Activated CD4-positive, alpha-beta T cell treated with anti-CD3 and anti-CD28 coated beads, Interleukin-2, amount 10 ng/mL, durations not matched to agents 7 days and 5 days (primary cell): ENCODE measurements at places on chromosomes 1 and 21.

DNA sequence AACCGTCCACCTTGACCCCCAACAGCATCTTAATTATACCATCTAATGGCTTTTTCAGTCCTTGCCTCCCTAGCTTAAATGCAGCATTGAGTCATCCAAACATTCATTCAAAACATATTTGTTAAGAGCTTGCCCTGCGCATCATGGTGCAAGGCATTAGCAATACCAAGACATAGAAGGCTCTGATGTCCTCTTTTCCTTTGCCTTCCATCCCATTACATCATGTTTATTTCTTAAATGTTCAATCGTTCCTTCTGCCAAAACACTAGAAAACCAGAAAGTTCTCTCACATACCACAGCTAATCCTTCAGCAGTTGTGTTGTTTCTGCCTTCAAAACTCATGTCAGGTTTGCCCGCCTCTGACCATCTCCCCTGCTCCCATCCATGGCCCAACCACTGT, 29.8 kb upstream of the VTCN1 start:
- no peak for DNase-seq

DNA sequence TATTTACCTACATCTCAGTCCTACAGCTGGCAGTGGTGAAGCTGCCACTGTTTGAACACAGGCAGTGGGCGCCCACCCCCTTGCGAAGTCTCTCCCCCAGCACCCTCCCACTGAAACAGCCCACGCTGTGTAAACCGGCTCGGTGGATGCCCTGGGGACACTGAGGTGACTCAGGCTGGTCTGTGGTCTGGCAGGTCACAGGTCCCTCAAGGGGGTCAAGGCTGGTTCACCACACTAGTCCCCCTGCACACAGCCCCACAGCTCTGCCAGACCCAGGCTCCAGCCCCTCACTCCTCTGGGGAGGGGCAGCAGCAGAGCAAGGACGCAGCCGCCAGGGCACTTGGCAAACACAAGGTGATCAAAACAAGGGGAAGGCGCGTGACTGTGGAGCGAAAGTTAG, 7.6 kb downstream of the CHD5 start:
- no peak for DNase-seq

DNA sequence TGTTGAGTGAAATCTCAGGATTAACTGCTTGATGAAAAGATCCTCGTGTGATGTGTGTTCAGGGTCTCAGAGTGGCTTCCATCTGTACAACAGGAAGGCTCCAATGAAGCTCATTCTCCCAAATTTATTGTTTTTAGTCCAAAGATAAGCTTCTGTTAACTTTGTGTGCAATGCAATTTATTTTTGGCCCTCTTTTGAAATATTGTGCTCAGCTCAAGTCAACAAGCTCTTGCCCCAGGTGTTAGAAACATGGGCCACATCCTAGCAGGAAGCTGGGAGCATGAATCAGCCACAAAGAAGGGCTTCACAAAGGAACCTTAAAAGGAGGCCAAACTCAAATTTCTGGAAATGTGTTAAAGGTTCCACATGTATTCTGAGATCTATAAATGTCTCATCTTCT, 135.7 kb downstream of the PCP4 start:
- DNase-seq, result no peak

GRCh38 chr21:36835383-36835795, 131.1 kb downstream of the HLCS start:
- no peak for DNase-seq

- no peak for DNase-seq
Measured at GRCh38 chr21:17931080-17931479, 111.9 kb upstream of the C21orf91 start.

- no peak for DNase-seq
Measured at GRCh38 chr1:15579683-15580047, 5.2 kb downstream of the AGMAT start.

DNA sequence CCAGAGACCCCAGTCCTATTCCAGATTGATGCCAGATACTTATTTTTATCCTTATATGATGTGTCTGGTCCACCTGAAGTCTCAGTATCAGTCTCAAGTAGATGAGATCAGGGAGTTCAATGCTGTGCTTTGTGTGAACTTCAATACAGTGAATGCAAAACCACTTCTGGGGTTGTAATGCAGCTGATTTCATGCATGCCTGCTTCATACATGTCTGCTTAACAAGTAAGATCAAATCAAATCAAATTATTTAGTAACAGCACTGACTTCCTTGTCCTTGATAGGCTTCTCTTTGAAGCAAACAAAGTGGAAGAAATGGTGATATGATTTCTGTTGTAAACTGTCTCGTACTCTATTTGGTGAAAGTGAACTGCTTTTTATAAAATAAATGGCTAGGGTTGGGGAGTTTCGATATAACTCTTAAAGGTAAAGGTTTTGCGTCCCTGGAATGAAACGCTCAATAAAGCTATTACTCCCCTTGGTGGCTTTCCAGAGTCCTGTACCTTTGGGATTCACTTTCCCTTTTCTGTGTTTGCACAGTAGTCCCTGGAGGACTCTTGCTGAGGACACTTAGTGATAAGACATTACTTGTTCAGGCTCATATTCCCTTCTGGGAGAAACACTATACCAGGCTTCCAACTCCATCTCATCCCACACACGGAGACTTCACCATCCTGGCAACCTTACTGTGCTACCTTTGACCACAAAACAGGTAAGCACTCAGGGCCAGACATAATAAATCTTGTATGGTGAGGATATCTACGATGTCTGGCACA, 59.3 kb downstream of the FH start:
- no peak for DNase-seq

DNA sequence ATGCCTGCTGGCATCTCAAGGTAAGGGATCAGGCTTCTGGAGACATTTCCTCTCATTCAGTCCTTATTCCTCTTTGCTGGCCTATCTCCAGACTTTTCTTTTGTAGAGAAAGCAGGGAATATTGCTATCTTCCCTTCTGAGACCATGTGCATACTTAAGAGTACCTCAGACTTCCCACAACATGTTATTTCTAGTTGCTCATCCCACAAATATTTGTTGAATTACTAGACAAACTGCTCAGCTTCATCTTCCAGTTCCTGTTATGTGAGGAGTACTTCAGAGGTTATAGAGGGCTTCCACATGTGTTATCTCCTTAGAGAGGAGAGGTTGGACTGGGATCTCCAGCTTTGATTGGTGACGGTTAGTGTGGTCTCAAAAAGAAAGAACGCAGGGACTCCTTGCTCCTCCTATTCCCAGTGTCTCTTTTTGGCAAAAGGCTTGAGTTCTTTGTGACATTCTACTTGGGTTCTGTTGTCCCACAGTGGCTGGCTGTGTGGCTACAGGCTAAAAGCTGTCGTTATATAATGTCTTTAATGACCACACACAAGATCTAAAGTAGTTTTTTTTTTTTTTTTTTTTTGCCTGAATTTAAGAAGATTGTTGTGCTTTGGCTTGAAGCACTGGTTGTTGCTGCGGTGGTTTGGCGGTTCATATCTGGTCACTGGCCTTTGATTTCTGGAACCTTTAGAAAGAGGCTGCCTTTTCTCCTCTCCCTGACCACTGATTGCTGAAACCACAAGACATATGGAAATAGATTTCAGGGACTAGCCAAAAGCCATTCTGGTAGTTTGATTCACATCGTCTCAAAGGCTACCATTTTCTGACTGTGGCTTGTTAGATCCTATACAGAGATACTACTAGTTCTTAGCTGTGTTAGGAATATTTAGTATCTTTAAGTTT, 78.7 kb downstream of the FGGY start:
- no peak for DNase-seq

DNA sequence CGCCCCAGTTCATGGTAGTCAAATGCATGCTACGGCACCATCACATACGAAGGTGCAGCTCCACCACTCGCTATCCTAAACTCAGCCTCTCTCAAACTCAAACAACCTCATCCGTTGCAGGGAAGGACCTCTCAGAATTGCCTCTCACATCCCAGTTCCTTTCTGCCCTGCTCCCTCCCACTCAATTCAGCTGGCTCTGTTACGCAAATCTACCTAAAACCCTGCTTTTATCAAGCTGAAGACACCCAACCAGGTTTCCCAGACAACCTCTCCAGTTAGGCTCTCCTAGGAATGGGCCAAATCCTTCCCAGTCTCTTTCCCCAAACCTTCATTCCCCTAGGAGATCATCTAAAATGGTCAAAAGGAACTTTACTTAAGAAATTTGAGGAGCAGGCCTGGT, 62.9 kb downstream of the CLSTN1 start:
- DNase-seq, result no peak

- no peak for DNase-seq
Measured at GRCh38 chr21:45352621-45353139, 52.3 kb upstream of the COL18A1 start.

DNA sequence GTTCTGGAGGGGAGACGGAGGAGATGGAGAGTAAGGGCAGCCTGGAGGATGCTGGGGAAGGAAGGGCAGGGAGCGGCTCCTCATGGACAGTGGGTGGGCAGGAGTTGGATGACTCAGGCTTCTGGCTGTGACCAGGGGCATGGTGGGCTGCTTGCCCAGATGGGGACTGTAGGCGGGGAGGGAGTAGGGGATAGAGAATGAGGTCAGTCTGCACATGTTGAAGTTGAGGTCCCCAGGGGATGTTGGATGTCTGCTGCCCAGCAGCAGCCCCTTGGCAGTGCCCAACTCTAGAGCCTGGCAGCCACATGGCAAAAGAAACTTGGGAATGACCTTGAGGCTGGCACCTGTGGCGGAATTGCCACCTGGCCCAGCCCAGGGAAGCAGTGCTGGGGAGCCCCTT, 6.4 kb downstream of the SELENON start:
- DNase-seq, result no peak
